ENCODE measurements at places on chromosomes 11 and 22. TPM values are rescaled to one million over a fixed set of nuclear protein-coding genes. Genes with fewer than 3 reads are reported as not detected.
A peak's percentile ranks its signal among the peaks of the same experiment; 100 is the strongest.

GRCh38 chr11:8205566-8205965 lies 36.7 kb upstream of the RIC3 start:
- DNase-seq = no peak

- peak; percentile 77 for DNase-seq
Measured at GRCh38 chr11:123505546-123506299, 75.7 kb downstream of the GRAMD1B start.

Gene PAMR1
- 1.8 TPM for total RNA-seq

DNA sequence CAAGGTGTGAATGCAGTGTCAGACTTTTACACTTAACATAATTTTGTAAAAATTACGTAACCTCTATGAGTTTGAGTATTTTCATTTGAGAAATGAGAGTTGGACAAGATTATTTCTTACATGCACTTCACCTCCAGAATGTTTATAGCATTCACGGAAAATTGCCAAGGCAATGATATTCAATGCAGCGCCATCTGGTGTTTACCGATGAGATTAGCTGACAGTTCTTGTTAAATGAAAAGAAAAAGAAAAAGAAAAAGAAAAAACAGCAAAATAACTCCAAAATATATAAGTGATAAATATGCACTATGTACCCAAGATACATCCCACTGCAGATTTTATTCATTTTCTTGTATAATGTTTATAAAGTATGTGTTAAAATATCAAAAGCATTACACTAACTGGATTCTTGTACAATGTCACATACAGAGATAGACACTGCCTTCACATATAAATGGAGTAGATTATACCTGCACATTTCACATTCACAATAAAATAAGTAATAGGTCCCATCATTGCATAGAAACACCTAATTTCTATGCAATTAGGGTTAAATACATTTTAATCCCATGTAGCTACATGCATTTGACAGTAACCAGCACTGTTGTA lies 976.3 kb upstream of the FAT3 start:
- DNase-seq = peak; percentile 36

- DNase-seq = no peak
Measured at GRCh38 chr11:126748100-126748791, 252.3 kb downstream of the KIRREL3 start.

- DNase-seq = no peak
Measured at GRCh38 chr22:20198557-20199319, 47.9 kb upstream of the CCDC188 start.

GRCh38 chr11:72009156-72009555 lies 10.4 kb downstream of the IL18BP start:
- no peak for DNase-seq

Data from renal cortical epithelial cell (primary cell).